ENCODE measurements at places on chromosomes 4 and X.

DNA sequence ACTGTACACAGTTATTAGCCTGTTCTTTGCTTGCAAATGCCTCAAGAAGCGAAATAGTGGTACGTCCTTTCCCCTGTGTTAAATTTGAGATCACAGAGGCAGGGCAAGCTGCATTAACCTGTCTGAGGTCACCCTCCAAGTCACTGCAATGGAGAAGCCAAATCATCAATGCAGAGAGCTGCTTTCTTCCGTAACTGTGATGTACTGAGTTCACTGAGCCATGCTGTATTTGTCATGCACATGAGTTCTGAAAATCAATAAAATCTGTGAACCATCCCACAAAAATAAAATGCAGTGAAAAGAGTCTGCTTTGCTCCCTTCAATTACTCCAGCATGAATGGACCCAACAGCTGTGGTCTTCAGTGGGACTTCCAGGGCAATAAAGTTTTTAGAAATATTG lies 393.5 kb downstream of the KCNIP4 start:
- no peak for DNase-seq

GRCh38 chr4:24032371-24032989 lies 142.6 kb upstream of the PPARGC1A start:
- no peak for DNase-seq

DNA sequence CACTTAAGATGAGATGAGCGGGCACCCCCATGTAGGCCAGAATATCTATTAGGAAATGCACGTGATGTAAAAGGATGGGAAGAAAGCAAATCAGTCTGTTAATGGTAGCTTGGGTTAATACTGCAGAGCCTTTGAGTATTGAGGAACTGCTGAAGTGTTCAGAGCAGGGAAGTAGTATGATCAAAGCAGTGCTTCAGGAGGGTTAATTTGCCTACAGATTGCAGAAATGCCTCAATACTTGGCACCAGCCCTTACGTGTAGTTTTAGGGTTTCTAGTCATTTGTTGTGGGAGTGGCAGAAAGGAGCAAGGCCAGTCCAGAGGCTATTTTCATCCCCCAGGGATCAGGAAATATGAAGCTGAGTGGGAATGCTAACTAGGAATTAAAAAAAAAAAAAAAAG lies 19.7 kb downstream of the ZFX start:
- no peak for DNase-seq

DNA sequence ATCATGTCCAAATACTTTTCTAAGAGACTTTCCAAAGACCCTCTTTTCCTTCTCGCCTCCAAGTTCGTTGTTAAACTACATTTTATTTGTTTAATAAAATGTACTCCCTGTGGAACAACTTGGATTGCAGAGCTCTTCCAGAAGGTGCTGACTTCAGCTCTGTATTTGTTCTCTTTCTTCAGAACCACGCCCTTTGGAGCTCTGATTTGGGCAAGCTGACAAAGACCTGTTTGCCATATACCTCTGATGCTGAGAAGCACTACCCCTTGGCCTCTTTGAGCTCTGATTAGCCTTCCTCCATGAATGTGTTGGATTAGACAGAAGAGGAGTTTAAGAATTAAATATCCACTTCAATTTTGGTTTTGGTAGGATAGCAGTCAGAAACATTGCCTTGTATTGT lies 815.1 kb upstream of the POU3F4 start:
- no peak for DNase-seq

DNA sequence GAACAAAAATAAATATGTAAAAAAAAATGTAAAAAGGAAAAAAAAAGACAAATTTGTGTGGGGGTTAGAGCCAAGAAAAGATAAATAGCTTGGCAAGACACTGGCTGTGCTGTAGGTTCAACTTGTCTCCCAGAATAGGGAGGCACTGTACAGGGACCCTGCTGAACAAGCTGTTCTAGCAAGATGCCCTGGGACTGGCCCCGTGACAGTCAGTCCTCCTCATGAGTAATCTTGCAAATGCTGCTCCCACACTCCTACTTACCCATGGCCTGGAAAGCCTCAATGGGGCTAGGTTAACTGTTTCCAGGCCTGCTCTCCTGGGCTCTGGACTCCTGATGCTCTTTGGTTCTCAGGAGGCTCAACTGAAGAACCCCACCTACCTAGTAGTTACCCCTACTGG lies 106.8 kb downstream of the ATG4A start:
- no peak for DNase-seq

DNA sequence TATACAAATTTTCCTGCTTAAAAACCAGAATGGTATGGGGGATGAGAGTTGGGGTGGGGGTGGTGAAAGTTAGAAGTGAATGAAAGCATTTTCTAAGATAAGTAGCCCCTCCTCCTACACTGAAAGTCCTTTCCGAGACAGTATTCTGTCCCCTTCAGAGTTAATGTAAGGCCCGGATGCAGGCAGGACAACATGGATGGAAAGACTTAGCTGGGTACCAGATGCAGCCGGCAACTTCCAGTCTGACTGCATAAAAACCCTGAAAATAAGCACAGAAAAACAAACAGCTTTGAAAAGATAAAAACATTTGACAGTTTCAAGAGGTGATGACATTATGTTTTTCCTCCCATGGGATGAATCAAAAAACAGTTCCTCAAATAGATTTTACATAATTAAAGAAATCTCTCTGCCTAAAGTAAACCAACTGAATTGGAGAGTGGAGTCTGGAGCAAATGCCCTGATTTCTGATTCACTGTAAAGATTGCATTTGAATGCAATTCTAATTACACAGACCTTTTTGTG lies 196.3 kb downstream of the GPAT3 start:
- DNase-seq = no peak

DNA sequence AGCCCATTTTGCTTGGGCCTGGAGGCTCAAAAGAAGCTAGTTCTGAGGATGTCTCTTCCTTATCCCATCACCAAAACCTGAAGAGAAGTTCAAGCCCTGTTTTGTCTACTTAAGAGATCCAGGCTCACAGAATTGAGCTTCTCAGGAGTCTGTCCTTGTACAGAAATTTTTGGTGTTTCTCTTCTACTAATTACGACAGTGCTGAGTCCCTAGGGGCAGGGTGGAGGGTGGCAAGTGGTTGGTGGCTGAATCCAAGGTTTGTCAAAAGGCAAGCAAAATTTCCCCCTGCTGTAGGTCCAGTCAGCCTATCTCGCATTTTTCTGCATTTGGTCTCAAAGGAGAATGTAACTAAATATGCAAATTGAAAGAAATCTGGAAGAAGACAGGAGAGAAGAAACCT lies 377.9 kb downstream of the SMARCA1 start:
- no peak for DNase-seq

- no peak for DNase-seq
These were observed 551 bp upstream of the ARX start for GRCh38 chrX:25016361-25016671.

GRCh38 chr4:23789762-23790161 lies 100.1 kb downstream of the PPARGC1A start:
- DNase-seq = no peak

DNA sequence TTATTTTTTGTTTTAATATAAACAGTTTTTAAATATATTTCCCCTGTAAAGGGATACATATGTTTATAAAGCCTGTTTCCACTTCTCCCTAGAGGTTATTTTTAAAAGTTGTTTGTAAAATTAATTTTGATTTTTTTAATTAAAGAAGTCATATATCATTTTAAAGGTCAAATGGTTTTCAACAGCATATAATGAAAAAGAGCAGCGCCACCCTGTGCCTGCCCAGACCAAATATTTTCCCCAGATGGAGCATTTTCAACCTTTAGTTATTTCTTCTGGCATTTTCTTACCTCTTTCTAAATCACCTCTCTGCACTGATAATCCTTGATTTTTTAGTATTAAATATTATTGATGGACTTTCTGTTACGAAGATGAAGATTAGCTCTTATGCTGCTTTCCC lies 21.0 kb downstream of the MSX1 start:
- no peak for DNase-seq

DNA sequence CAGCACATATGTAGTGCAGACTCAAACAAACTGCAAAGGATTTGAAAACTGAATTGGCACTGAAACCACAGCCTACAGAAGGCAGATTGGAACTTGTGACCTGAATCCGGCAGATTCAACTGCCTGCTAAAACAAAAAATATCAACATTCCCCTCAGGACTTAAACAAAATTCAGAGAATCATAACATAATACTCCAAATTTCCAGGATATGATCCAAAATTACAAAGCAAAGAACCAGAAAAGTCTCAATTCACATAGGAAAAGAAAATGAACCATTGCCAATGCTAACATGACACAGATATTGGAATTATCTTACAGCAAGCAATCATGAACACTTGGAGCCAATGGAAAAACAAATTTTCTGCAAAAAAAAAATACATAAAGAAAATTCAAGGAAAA lies 250.4 kb downstream of the PRDM5 start:
- no peak for DNase-seq

- no peak for DNase-seq
These were observed 19.2 kb downstream of the ALPK1 start for GRCh38 chr4:112316360-112316759.

DNA sequence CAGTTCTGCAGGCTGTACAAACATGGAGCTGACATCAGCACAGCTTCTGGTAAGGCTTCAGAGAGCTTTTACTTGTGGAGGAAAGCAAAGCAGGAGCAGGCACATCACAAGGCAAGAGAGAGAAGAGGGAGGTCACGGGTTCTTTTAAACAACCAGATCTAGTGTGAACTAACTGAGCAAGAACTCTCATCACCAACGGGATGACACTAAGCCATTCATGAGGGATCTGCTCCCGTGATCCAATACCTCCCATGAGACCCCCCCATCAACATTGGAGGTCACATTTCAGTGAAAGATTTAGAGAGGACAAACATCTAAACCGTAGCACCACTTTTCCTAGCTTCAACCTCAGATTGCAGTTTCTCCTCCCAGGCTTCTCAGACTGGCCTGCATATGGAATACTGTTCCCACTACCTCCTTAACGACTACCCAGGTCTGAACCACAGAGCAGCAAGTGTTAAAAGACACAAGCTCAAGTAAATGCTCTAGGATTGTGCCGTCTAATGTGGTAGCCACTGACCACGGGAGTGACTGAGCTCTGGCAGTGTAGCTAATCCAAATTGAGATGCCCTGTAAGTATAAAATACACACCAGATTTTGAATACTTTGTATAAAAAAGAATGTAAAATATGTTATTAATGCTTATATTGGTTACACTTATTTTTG lies 192.7 kb downstream of the PTTG2 start:
- no peak for DNase-seq

DNA sequence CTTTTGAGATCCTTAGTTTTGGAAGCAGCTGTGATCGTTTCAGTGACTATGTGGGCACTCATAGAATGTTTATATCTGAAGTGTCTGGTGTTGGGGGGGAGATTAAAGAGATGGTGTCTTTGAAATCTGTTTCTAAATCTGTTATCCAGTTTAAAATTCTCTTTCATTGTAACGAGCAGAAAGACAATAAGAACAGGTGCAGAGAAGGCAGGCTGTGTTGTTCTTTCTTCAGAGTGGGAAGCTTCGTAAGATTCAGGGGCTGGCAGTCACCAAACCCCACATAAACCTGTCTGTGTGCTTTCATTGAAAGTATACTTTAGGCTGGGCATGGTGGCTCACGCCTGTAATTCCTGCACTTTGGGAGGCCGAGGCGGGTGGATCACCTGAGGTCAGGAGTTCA lies 16.3 kb upstream of the DHRSX start:
- DNase-seq = no peak

- no peak for DNase-seq
These were observed 811 bp downstream of the FLNA start for GRCh38 chrX:154373340-154374306.

GRCh38 chrX:97326456-97326855 lies 442.7 kb downstream of the RPA4 start:
- no peak for DNase-seq

- DNase-seq = no peak
These were observed 20.5 kb upstream of the TSR2 start for GRCh38 chrX:54419559-54420302.

GRCh38 chr4:140969296-140969695 lies 164.0 kb downstream of the RNF150 start:
- no peak for DNase-seq

- no peak for DNase-seq
These were observed 426.9 kb upstream of the EPHA5 start for GRCh38 chr4:66097218-66097617.

DNA sequence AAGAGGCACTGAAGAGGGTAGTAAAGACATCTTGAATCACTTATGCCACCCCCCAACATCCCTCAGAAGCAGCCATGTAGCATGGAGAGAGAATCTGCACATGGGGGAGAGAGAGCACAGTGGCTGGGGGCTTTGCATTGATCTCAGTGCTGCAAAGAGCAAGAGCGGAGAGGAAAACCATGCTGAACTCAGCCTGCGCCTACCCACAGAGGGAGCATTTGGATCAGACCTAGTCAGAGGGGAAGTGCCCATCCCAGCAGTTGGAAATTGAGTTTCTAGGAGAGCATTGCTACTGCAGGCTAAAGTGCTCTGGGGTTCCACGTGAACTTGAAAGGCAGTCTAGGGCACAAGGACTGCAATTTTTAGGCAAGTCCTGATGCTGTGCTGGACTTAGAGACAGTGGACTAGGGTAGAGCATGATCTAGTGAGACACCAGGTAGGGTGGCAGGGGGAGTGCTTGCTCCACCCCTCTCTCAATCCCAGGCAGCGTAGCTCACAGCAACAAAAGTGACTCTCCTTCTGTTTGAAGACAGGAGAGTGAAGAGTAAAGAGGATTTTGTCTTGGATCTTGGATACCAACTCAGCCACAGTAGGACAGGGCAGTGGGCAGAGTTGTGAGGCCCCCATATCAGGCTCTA lies 9.0 kb upstream of the PROM1 start:
- DNase-seq = no peak

DNA sequence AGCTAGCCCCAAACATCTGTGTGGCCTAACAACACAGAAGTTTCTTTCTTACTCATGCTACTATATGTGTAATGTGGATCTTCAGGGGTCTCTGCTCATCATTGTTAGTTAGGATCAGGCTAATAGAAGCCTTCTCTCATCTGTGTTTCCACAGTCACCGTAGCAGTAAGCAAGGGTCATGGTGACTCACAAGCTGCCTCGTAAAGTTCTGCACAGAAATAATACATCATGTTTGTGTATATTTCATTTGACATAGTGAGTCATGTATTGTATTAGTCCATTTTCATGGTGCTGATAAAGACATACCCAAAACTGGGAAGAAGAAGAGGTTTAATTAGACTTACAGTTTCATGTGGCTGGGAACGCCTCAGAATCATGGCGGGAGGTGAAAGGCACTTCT lies 38.7 kb downstream of the SLC4A4 start:
- DNase-seq = no peak

GRCh38 chrX:77930581-77930980 lies 20.1 kb downstream of the ATP7A start:
- no peak for DNase-seq

- DNase-seq = no peak
These were observed 12.6 kb downstream of the FGFR3 start for GRCh38 chr4:1805493-1806222.

DNA sequence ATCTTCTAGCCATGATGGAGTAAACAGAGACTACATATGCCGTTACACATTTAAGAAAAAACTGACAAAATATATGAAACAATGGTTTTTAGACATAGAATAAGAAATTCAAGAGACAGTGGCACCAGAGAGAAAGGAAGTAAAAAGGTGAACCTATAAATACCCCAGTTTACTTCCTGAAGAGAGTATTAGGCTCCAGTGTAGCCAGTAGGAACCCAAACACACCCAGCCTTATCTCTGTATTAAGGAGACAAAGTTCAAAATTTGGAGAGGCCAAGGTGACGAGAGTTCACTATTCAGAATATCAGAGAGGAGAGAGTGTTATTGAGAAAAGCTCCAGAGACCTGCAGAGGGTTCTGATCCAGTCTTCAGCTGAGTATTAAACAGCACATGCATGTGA lies 119.0 kb downstream of the TET2 start:
- no peak for DNase-seq

All from activated CD4-positive, CD25-positive, alpha-beta regulatory T cell treated with anti-CD3 and anti-CD28 coated beads, Interleukin-2, amount 50 U/mL, for 72 hours (primary cell).